Liver (tissue), 10 donors: ENCODE measurements at places on chromosomes 7 and 10. TPM values are rescaled to one million over a fixed set of nuclear protein-coding genes. Genes with fewer than 3 reads are reported as not detected.

Gene RAB19
- 0.17 TPM for total RNA-seq

Gene PDK4
- 116 TPM for total RNA-seq

Gene STAG3
- 0.28 TPM for total RNA-seq

Gene TMEM236
- 0.28 TPM for total RNA-seq

Gene RARRES2
- 149 TPM for total RNA-seq

DNA sequence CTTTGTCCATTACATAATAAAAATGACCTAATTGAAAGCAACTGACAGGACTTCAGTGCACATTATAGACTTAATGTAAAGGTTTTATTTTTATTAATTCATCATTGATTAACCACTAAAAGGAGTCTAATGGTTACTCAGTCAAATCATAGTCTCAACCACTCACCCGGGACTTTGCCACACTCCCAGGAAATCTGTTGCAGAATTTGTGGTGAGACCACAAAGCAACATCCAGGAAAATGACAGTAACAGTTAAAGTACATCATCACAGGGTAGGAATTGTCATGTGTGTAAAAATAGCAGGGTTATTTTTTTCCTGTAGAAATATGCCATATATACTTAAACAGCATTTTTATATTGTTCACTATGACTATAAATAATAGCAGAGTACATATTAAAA is 6.3 kb upstream of the HGF start:
- DNase-seq, result no peak
- no peak overlapping the region for H3K4me3 ChIP-seq
- no peaks in the 10 kb centered on the region for H3K4me1 ChIP-seq
- H3K36me3 ChIP-seq, result no peaks in the 10 kb centered on the region
- no peaks in the 10 kb centered on the region for H3K27me3 ChIP-seq

GRCh38 chr10:101062232-101063049 is 652 bp downstream of the KAZALD1 start:
- H3K27me3 ChIP-seq, result no peaks in the 10 kb centered on the region
- H3K27ac ChIP-seq, result peak overlapping the region; percentile 2
- peak; percentile 75 for DNase-seq
- peaks cover 40% of the 10 kb centered on the region for H3K4me1 ChIP-seq
- peak overlapping the region; percentile 40 for H3K4me3 ChIP-seq

GRCh38 chr7:26013551-26014083 is 138.4 kb upstream of the NFE2L3 start:
- H3K4me3 ChIP-seq, result no peak overlapping the region
- DNase-seq, result no peak
- no peaks in the 10 kb centered on the region for H3K4me1 ChIP-seq
- no peaks in the 10 kb centered on the region for H3K36me3 ChIP-seq
- no peaks in the 10 kb centered on the region for H3K27me3 ChIP-seq

DNA sequence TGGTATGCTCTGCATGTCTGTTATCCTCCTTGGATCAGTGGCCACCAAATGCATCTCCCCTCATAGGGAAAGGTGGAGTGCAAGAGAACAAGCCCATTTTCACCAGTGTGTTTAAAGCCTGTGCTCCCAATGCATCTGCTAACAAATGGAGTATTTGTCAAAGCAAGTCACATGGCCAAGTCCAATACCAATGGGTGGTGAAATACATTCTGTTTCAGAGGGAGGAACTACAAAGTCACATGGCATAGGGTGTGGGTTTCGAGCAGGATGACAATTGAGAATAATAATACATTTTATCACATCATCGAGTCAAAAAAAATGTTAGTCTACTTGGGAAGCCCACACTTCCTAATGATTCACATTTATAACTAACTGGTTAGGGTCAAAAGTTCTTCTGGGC is 62.7 kb downstream of the SUGCT start:
- H3K27ac ChIP-seq, result no peak overlapping the region
- no peaks in the 10 kb centered on the region for H3K36me3 ChIP-seq
- DNase-seq, result no peak
- no peak overlapping the region for H3K4me3 ChIP-seq
- no peaks in the 10 kb centered on the region for H3K27me3 ChIP-seq
- no peaks in the 10 kb centered on the region for H3K4me1 ChIP-seq

DNA sequence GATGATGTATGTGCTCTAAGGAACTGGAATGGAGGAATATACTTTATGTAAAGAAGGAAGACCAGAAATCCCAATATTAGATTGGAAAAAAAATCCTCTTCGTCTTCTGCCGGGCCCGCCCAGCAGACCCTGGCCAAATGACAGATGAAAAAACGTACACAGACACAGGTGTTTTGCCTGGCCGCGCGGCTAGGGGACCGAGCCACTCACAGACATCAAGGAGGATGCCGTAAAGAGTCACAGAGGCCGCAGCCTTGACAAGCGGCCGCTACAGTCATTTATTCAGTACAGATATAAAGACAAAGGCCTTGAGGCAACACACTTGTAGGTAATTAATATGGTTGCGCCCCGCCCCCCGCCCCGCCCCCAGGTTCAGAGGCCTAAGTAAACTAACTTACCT is 594.1 kb downstream of the GRM8 start:
- no peak overlapping the region for H3K27ac ChIP-seq
- no peak overlapping the region for H3K4me3 ChIP-seq
- H3K4me1 ChIP-seq, result no peaks in the 10 kb centered on the region

GRCh38 chr7:39825401-39825980 is 124.6 kb upstream of the CDK13 start:
- H3K4me1 ChIP-seq, result no peaks in the 10 kb centered on the region
- no peak overlapping the region for H3K27ac ChIP-seq
- H3K27me3 ChIP-seq, result peaks cover 3% of the 10 kb centered on the region

DNA sequence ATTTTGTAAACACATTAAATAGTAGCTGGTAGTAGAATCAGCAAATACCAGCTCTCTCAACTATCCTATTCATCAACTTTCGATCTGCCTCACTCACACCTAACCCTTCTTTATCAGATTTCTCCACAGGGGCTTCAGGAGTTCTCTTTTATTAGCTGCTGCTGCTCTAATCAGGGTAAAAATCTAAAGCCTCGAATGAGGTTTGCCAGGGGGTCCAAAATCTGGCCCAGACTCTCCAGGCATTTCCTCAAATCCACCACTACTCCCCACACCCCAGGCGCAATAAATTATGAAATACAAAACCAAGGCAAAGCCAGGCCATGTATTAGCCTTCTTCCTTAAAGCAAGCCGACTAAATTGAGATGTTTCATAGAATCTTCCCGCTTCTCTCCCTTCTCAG is 2.3 kb downstream of the RNF216 start:
- DNase-seq, result no peak
- no peaks in the 10 kb centered on the region for H3K27me3 ChIP-seq
- H3K4me1 ChIP-seq, result peaks cover 3% of the 10 kb centered on the region

DNA sequence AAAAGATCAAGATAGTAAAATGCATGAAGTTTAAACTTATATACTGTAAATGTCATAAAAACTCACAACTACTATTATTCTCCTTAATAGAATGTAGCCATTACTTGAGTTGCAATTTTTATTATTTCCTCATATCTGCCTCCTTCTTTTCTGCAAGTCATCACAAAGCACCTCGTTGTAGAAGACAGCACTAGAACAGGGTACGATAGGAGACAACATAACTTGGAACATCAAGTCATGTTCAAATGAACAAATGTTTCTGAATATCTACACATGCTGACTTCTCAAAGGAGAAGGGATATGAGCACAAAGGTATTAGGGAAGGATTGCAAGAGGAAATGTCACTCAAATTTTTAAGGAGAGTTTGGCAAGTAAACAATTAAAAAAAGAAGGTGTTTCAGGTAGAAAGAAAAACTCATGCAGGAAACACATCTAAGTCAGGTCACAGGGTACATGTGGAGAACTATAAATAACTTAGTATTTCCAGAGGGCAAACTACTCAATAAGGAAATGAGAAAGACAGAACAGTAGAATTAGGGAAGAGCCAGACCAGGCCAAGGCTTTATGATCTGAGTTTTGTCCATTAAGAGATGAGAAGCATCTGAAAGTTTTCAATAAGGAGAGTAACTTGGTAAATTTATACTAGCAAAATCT is 186.7 kb downstream of the CRPPA start:
- no peak overlapping the region for H3K4me3 ChIP-seq
- DNase-seq, result no peak
- H3K27me3 ChIP-seq, result no peaks in the 10 kb centered on the region
- no peaks in the 10 kb centered on the region for H3K36me3 ChIP-seq
- H3K27ac ChIP-seq, result no peak overlapping the region

GRCh38 chr7:2777898-2778535 is 66.1 kb downstream of the GNA12 start:
- H3K4me3 ChIP-seq, result no peak overlapping the region
- H3K27ac ChIP-seq, result no peak overlapping the region
- peaks cover 3% of the 10 kb centered on the region for H3K36me3 ChIP-seq
- H3K4me1 ChIP-seq, result no peaks in the 10 kb centered on the region
